ENCODE measurements at places on chromosomes 7 and 10. TPM values are rescaled to one million over a fixed set of nuclear protein-coding genes. Genes with fewer than 3 reads are reported as not detected.

The ADO gene
- 16.5 TPM for total RNA-seq

The SLC39A12 gene
- total RNA-seq, result 0.29 TPM

The UBE2H gene
- total RNA-seq, result 69.1 TPM

The OR13A1 gene
- total RNA-seq, result not detected

The CPA2 gene
- not detected for total RNA-seq

The HOXA13 gene
- not detected for total RNA-seq

The CREB5 gene
- total RNA-seq, result 8.9 TPM

The CFAP58 gene
- 0.14 TPM for total RNA-seq

The ANKRD22 gene
- total RNA-seq, result 2.3 TPM

The KCNIP2 gene
- total RNA-seq, result 3.0 TPM

The HOXA2 gene
- total RNA-seq, result 2.1 TPM

The EPO gene
- total RNA-seq, result not detected

The NUTM2B gene
- 0.96 TPM for total RNA-seq

The CALHM1 gene
- total RNA-seq, result not detected

The SDK1 gene
- total RNA-seq, result 10.4 TPM

The TAS2R41 gene
- not detected for total RNA-seq

The TMEM270 gene
- not detected for total RNA-seq

The OPN1SW gene
- not detected for total RNA-seq

The C7orf57 gene
- not detected for total RNA-seq

The GJD4 gene
- total RNA-seq, result not detected

The ADRA2A gene
- 4.9 TPM for total RNA-seq

The TEX47 gene
- total RNA-seq, result not detected

The C10orf143 gene
- 3.4 TPM for total RNA-seq

The PDE6C gene
- not detected for total RNA-seq

The CYP26A1 gene
- not detected for total RNA-seq

The GRM3 gene
- total RNA-seq, result not detected

The IPMK gene
- total RNA-seq, result 5.7 TPM

The ZNF398 gene
- 14.5 TPM for total RNA-seq

The AKR1C4 gene
- not detected for total RNA-seq

The KLLN gene
- 0.41 TPM for total RNA-seq

The FAM221A gene
- 9.0 TPM for total RNA-seq

The RASA4B gene
- 30.0 TPM for total RNA-seq

The UTF1 gene
- not detected for total RNA-seq

The BUB3 gene
- total RNA-seq, result 61.8 TPM

The FFAR4 gene
- 4.9 TPM for total RNA-seq

The TMEM176B gene
- 68.2 TPM for total RNA-seq

The CADPS2 gene
- 46.1 TPM for total RNA-seq

The ATOH7 gene
- not detected for total RNA-seq

The CDCA7L gene
- 41.2 TPM for total RNA-seq

The PPP1R3C gene
- total RNA-seq, result 15.1 TPM

The FXYD4 gene
- 1.1 TPM for total RNA-seq

The GPR146 gene
- total RNA-seq, result 40.0 TPM

The CCDC3 gene
- 10.2 TPM for total RNA-seq

The TSC22D4 gene
- 51.8 TPM for total RNA-seq

The AGAP4 gene
- total RNA-seq, result 22.1 TPM

The SPOCK2 gene
- 187 TPM for total RNA-seq

The ST8SIA6 gene
- total RNA-seq, result 13.9 TPM

The NYAP1 gene
- 0.55 TPM for total RNA-seq

The VSTM4 gene
- 19.5 TPM for total RNA-seq

The WIPF3 gene
- 0.67 TPM for total RNA-seq

The MYOZ1 gene
- total RNA-seq, result 5.2 TPM
